ENCODE measurements at places on chromosomes 7 and 10. TPM values are rescaled to one million over a fixed set of nuclear protein-coding genes. Genes with fewer than 3 reads are reported as not detected.

- DNase-seq = no peak
Measured at GRCh38 chr10:22560096-22560912, 154.1 kb downstream of the PIP4K2A start.

GRCh38 chr7:120783721-120784120 is 74.2 kb downstream of the TSPAN12 start:
- DNase-seq = no peak

Gene MYH16
- not detected for total RNA-seq

Gene MMRN2
- 2.1 TPM for total RNA-seq
